Nephron progenitor cell (in vitro differentiated cells): ENCODE measurements at places on chromosomes 4 and X.

DNA sequence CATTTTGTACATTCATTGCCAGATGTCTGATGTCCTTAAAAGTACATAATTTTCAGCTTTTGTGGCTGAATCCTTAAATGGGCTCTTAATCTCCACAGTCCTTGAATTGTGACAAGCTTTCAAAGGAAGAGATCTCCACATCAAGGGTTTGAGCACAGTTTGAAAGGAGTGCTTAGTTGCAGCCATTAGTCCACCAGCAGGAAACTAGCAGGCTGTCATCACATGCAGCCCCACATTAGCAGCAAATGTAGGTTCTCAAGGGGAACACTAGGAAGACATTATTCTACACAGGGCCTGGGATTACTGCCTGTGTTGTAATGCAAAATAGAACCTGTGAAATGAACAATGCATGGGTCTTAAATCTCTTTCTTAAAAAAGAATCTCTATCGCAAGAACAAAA, 173.2 kb downstream of the CBLL2 start:
- DNase-seq = no peak

GRCh38 chr4:2042204-2042946, 16.8 kb upstream of the NAT8L start:
- DNase-seq = peak; percentile 70

DNA sequence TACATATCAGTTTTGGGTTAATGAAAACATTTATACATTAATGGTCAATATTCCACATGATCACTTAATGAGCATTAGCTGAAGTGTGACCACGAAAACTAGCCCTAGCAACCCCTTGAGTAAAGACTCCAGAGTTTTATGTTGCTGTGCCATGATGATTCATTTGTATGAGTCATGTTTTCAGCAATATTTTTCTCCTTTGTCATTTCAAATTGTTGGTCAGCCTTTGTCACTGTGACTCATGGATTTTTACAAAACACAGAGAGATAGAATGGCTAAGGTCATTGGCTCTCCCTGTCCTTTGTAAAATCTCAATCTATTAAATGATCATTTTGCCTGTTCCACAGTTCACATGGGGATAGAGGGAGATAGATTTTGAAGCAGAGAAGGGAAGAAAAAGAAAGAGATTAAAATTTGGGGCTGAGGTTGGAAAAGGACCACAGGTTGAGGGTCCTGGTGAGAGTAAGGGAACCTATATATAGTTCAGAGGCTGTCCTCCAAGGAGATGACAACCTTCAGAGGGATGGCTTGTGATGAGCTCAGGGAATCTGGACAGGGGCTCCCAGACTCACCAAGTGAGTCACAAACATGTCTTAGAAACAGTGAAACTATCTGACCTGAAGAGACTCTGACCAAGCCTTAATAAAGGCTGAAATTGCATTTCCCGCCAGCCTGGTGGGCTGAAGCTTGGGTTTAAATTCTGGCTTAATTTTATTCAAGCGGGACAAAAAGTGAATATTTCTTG, 25.6 kb downstream of the NR0B1 start:
- DNase-seq = no peak

GRCh38 chr4:53813998-53814397, 222.7 kb upstream of the LNX1 start:
- DNase-seq = no peak

GRCh38 chr4:30537456-30537855, 182.7 kb upstream of the PCDH7 start:
- DNase-seq = no peak

DNA sequence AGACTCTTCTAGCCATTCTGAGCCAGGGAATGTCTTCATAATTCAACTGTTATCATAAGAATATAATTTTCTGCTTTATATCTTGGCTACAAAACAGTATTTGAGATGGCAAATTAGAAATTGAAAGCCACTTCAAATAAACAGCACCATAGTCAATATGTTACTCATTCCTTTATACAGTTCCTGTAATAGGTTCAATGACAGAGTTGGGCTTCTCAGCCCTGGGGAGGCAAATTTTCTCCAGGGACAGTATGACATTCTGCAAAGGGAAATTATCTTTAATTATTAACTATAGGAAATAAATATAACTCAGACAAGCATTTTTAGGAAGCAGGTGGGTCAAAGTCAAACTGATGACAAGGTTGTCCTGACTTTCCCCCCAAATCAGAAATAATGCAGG, 71.9 kb upstream of the RPS6KA6 start:
- DNase-seq = no peak

DNA sequence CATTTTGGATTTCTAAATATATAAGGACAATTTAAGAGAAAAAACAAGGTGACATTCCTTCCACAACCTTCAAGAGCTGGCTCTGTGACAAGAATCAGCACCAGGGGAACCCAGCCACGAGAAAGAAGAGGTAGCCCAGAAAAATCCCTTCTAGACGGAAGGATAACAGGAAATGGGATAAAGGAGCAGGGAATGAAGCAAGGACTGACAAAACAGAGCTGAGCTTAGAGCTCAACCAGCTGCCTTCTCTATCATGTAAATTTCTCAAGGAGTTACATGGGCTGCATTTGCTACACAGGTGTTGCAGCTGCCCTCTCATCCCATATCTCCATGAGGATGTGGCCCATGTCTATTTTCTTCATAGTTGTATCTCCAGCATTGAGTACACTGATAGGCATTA, 154.2 kb upstream of the PRDX4 start:
- DNase-seq = no peak

GRCh38 chrX:125205918-125206665, 113.6 kb upstream of the TEX13C start:
- peak; percentile 61 for DNase-seq

DNA sequence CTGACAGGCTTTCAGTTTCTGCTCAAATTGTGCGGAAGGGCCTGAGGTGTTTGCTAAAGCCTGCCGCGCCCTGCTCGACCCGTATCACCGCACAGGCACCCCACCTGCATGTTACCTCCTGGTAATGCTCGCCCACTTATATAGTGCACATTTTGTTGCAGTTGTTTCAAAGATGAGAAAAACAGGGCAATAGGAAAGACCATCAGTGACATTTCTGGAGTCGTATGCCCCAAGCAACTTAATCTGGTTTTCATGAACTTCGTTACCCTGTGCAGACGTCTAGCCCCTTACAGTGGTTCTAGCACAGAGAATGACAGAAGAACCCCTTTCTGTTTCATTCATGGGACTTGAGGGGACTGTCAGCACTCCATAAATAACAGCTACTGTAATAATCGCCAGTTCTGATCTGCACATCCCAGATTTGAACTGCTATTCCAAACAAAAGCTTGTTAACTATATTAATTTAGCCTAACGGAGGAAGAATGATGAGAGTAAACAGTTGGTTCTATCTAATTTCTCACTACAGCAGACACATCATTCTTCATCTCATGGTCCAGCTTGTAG, 940 bp upstream of the DCTD start:
- no peak for DNase-seq

- DNase-seq = no peak
Observed at GRCh38 chr4:76989391-76990061, 40.0 kb downstream of the SEPTIN11 start.

- no peak for DNase-seq
Observed at GRCh38 chr4:104408878-104409277, 85.8 kb downstream of the CXXC4 start.

GRCh38 chr4:77911842-77912450, 49.3 kb downstream of the MRPL1 start:
- DNase-seq = no peak

GRCh38 chr4:41142376-41143310, 71.7 kb downstream of the APBB2 start:
- DNase-seq = no peak

- no peak for DNase-seq
Observed at GRCh38 chr4:86523333-86523732, 70.8 kb upstream of the PTPN13 start.

DNA sequence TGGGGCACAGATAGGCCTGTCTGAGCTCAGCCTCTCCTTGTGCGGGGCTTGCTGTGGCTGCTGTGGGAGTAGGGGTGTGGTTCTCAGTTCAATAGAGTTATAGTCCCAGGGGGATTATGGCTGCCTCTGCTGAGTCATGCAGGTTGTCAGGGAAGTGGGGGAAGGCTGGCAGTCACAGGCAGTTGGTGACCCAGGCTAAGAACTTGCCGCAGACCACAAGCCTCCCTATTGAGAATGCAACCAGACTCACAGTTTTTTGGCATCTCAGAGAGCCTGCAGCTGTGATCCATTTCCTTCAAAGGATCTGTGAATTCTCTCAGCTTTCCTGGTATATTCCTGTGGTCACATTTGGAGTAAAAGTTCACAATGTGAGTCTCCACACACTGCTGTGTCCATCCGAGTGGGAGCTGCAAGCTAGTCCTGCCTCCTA, 364.9 kb downstream of the ZNF674 start:
- no peak for DNase-seq

DNA sequence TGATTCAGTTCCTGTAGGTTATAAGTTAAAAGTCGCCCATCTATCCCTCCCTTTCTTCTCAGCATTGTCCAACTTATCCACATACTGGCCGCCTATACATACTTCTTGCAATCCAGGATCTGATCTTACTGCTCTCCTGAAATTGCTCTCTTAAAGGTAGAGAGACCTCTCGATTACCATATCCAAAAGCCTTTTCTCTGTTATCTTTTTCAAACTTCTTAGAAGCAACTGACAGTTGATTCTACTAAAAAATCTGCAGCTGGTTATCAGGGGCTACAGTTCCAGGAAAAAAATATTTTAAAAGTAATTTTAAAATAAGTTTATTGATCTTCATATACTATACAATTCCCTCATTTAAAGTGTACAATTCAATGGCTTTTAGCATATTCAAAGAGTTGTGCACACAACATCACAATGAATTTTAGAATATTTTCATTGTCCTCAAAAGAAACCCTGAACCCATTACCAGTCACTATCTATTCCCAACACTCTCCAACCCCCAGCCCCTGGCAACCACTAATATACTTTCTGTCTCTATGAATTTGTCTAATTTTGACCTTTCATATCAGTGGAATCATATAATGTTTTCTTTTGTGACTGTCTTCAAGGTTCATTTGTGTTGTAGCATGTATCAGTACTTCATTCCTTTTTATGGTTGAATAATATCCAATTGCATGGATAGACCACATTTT, 102.0 kb downstream of the HDAC8 start:
- no peak for DNase-seq

- no peak for DNase-seq
Observed at GRCh38 chr4:37441231-37442061, 196.9 kb downstream of the NWD2 start.

DNA sequence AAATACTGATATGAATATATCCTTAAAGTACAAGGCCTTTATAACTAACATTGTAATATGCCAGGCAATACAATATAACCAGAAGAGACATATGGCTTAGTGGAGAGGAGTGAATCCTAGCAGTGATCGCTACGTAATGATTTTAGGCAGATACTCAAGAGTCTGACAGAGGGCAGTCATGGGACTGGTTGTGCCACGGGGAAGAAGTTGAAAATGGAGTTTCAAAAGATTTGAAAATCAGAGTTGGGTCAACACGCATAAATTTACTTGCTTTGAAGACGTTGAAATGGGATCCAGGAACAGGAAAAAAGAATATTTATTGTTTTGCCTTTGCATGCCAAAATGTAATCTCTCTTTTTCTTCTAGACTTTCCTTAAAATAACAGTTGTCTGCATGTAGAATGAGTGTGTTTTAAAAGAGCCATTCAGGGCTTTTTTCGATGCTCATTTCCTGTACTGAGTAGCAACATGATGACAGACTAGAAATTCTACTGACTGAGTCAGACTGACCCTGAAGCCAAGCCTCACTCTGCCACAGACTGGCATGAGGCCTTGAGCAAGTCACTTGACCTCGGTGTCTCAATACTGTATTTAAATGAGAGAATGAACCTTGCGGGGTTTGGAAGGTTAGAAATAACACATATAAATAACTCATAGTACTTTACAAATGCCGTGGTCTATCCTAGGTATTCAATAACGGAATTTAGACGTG, 8.1 kb upstream of the SMS start:
- DNase-seq = no peak

- peak; percentile 11 for DNase-seq
Observed at GRCh38 chr4:40576651-40577480, 52.8 kb downstream of the RBM47 start.

- no peak for DNase-seq
Observed at GRCh38 chr4:44623676-44624075, 27.7 kb downstream of the YIPF7 start.
